ENCODE measurements at places on chromosomes 5 and 9. TPM values are rescaled to one million over a fixed set of nuclear protein-coding genes. Genes with fewer than 3 reads are reported as not detected.

GRCh38 chr9:87601176-87601575 is 103.5 kb downstream of the DAPK1 start:
- DNase-seq, result peak; percentile 45
- no peaks in the 10 kb centered on the region for H3K27me3 ChIP-seq
- peaks cover 44% of the 10 kb centered on the region for H3K4me1 ChIP-seq
- H3K27ac ChIP-seq, result no peak overlapping the region
- H3K36me3 ChIP-seq, result no peaks in the 10 kb centered on the region

GRCh38 chr5:84257061-84257460 is 127.6 kb downstream of the EDIL3 start:
- no peaks in the 10 kb centered on the region for H3K36me3 ChIP-seq
- H3K27me3 ChIP-seq, result no peaks in the 10 kb centered on the region
- H3K4me1 ChIP-seq, result no peaks in the 10 kb centered on the region
- H3K4me3 ChIP-seq, result no peak overlapping the region
- H3K27ac ChIP-seq, result no peak overlapping the region

- no peaks in the 10 kb centered on the region for H3K36me3 ChIP-seq
- H3K27ac ChIP-seq, result no peak overlapping the region
- H3K4me3 ChIP-seq, result no peak overlapping the region
- H3K4me1 ChIP-seq, result no peaks in the 10 kb centered on the region
Measured at GRCh38 chr9:116285320-116285719, 131.7 kb downstream of the PAPPA start.

- H3K36me3 ChIP-seq, result no peaks in the 10 kb centered on the region
- no peak overlapping the region for H3K4me3 ChIP-seq
- peak; percentile 7 for DNase-seq
- H3K27ac ChIP-seq, result no peak overlapping the region
Measured at GRCh38 chr9:81718244-81718643, 28.9 kb upstream of the TLE1 start.

DNA sequence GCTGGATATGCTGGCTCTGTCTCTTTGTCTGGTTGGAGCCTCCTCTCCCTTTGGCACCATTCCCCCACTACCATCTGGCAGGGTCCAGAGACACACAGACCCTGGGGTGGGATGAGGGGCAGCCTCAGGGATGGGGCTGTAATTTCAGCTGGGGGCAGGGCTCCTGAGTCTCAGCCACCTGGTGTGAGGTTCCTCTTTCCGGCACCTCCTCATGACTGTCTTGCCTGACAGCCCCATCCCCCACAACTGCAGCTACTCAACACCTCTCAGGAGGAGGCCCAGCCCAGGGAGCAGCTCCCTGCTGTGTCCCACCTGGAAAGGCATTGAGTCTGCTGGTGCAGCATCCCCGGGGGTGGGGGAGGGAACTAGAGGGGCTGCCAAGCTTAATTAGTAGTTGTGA is 11.7 kb upstream of the RPS14 start:
- H3K27me3 ChIP-seq, result no peaks in the 10 kb centered on the region
- H3K4me3 ChIP-seq, result no peak overlapping the region
- H3K36me3 ChIP-seq, result no peaks in the 10 kb centered on the region
- peaks cover 13% of the 10 kb centered on the region for H3K4me1 ChIP-seq
- no peak for DNase-seq

MYMK gene
- not detected for total RNA-seq

- H3K4me1 ChIP-seq, result no peaks in the 10 kb centered on the region
- no peak overlapping the region for H3K27ac ChIP-seq
- no peak for DNase-seq
- no peaks in the 10 kb centered on the region for H3K27me3 ChIP-seq
- no peaks in the 10 kb centered on the region for H3K36me3 ChIP-seq
- H3K4me3 ChIP-seq, result no peak overlapping the region
Measured at GRCh38 chr9:27645161-27645840, 72.0 kb upstream of the C9orf72 start.

DNA sequence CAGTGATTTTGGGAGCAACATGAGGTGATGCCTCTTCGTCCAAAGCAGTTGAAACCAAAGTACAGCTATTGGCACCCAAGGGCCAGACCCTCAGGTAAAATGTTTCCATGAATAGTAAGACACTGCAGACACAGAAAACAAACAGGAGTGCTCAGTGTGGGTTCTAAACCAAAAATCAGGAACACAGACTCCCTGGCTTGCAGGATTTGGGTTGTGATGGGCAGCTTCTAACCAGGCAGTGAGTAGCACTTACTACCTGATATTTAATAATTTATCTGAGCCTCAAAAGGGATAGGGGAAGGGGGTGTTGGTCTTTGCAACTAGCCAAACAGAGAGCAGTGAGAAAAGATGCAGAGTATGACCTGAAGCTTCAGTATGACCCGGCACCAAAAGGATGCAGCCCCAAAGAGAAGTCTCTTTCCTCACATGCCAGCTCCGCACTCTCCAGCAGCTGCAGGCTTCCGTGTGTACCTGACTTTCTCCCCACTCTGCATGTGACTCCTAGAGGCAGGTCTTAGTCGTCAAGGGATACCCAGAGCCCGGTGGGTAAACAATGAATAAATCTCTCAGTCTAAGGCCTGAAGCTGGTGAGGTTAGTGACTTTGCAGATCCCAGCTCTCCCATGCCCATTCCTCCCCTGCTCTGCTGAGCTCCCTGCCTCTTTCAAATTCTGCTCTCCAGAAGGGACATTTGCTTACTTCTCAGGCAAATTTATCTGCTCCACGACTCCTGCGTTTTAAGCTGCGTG is 105.4 kb upstream of the SPOCK1 start:
- no peak for DNase-seq
- no peak overlapping the region for H3K4me3 ChIP-seq
- H3K4me1 ChIP-seq, result no peaks in the 10 kb centered on the region
- no peaks in the 10 kb centered on the region for H3K27me3 ChIP-seq
- no peak overlapping the region for H3K27ac ChIP-seq
- H3K36me3 ChIP-seq, result no peaks in the 10 kb centered on the region

CYSRT1 gene
- total RNA-seq, result 0.56 TPM

DNA sequence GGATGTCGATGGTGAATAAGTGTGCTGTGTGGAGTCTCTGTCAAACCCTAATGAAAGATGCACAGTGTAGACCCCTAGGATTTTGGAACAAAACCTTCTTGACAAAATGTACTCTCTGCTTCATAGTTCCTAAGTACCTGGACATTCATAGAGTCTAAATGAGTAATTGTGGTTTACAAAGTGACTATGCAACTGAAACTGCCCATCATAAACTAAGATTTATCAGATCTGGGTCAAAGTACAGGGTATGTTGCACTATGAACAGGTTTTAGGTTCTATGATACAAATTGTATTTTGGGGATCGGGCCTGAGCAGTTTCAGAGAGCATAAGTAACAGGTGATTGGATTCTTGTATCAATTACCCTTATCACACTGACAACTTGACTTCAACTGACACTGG is 79.4 kb downstream of the LURAP1L start:
- H3K27ac ChIP-seq, result no peak overlapping the region
- DNase-seq, result no peak
- no peak overlapping the region for H3K4me3 ChIP-seq
- no peaks in the 10 kb centered on the region for H3K4me1 ChIP-seq
- H3K36me3 ChIP-seq, result no peaks in the 10 kb centered on the region

GRCh38 chr9:2621722-2622460 is at the start of gene VLDLR:
VLDLR (plus strand) TSS chr9:2621787; CDS start chr9:2622190, 403 bp downstream.
- H3K4me1 ChIP-seq, result peaks cover 6% of the 10 kb centered on the region
- H3K4me3 ChIP-seq, result peak within 1 kb of the TSS; percentile 69
- DNase-seq, result peak; percentile 77

DNA sequence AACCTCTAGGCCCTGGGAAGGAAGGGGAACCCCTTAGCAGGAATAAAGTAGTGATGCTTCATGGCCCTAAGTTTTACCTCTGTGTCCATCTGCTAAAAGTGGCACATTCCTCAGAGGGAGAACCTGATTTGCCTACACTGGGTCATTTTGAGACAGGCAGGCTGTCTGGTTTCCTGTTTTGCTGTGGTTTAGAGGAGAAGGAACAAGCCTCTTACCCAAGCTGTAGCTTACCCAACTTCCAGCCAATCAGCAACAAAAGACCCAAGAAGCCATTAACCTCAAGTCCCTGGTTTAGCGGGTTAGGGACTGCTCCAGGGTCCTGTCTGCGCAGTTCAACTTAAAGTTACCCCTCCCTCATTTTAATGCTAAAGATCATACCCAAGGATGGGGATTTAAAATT is 411.0 kb downstream of the MAT2B start:
- no peaks in the 10 kb centered on the region for H3K27me3 ChIP-seq
- no peak overlapping the region for H3K27ac ChIP-seq
- H3K4me1 ChIP-seq, result no peaks in the 10 kb centered on the region
- H3K36me3 ChIP-seq, result no peaks in the 10 kb centered on the region
- peak; percentile 53 for DNase-seq

- peak; percentile 57 for DNase-seq
- peak overlapping the region; percentile 77 for H3K4me3 ChIP-seq
- peak overlapping the region; percentile 85 for H3K27ac ChIP-seq
- H3K27me3 ChIP-seq, result no peaks in the 10 kb centered on the region
- H3K36me3 ChIP-seq, result no peaks in the 10 kb centered on the region
Measured at GRCh38 chr9:4741365-4742089, 525 bp upstream of the AK3 start.

PJA2 gene
- 106 TPM for total RNA-seq

GMCL2 gene
- total RNA-seq, result not detected

POMT1 gene
- 32.5 TPM for total RNA-seq

LHX3 gene
- total RNA-seq, result not detected

PCDHGA8 gene
- total RNA-seq, result 0.94 TPM

DNA sequence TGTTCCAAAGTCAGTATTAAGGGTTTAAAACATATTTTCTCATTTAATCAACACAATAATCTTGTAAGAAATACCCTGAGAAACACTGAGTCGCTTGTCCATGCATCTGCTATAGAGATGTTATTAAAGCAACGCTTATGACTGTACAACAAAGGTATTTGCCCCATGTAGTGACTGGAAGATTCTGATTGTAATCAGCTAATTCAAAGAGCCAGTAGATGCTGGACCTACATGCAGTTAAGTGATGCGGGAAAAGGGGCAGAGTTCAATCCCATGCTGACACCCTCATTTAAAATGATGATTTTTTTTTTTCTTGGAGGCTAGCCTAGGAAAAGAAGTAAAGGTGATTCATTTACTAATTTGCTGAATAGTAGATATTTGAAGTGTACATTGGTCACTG is 149.3 kb upstream of the MTAP start:
- H3K4me3 ChIP-seq, result no peak overlapping the region
- no peak overlapping the region for H3K27ac ChIP-seq
- no peak for DNase-seq
- H3K4me1 ChIP-seq, result no peaks in the 10 kb centered on the region
- H3K36me3 ChIP-seq, result no peaks in the 10 kb centered on the region

DNA sequence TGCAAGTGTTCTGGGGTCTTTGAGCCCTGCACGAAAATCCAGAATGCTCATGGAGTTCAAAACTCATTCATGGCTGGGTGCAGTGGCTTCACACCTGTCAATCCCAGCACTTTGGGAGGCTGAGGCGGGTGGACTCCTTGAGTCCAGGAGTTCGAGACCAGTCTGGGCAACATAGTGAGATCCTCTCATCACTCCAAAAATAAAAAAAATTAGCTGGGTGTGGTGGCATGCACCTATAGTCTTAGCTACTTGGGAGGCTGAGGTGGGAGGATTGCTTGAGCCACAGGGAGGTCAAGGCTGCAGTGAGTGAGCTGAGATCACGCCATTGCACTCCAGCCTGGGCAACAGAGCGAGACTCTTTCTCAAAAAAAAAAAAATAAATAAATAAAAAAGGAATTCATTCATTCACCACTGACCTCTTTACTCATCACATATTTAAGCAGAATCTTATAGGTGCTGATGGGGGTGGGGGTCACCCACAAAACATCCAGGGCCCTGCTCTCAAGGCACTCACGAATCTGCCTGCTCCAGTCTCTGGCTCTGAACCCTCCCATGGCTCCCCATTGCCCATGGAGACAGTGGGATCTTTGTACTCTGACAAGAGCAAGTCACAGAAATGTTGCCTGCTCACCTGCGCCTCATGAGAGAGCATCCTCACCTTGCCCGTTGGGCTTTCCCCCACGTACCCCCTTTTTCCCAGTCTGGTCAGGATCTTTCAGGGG is 76.7 kb upstream of the IER5L start:
- H3K27me3 ChIP-seq, result no peaks in the 10 kb centered on the region
- no peak overlapping the region for H3K4me3 ChIP-seq

- DNase-seq, result no peak
- H3K27ac ChIP-seq, result no peak overlapping the region
- H3K27me3 ChIP-seq, result no peaks in the 10 kb centered on the region
- H3K36me3 ChIP-seq, result no peaks in the 10 kb centered on the region
- no peaks in the 10 kb centered on the region for H3K4me1 ChIP-seq
- H3K4me3 ChIP-seq, result no peak overlapping the region
Measured at GRCh38 chr5:21654-22233, 70.2 kb upstream of the PLEKHG4B start.
